ENCODE measurements at places on chromosomes 1 and 21.

- DNase-seq = no peak
These were observed 73.1 kb downstream of the SLC66A1 start for GRCh38 chr1:19385221-19385620.

GRCh38 chr1:167516404-167517388, 1.6 kb downstream of the CD247 start:
- DNase-seq = no peak

DNA sequence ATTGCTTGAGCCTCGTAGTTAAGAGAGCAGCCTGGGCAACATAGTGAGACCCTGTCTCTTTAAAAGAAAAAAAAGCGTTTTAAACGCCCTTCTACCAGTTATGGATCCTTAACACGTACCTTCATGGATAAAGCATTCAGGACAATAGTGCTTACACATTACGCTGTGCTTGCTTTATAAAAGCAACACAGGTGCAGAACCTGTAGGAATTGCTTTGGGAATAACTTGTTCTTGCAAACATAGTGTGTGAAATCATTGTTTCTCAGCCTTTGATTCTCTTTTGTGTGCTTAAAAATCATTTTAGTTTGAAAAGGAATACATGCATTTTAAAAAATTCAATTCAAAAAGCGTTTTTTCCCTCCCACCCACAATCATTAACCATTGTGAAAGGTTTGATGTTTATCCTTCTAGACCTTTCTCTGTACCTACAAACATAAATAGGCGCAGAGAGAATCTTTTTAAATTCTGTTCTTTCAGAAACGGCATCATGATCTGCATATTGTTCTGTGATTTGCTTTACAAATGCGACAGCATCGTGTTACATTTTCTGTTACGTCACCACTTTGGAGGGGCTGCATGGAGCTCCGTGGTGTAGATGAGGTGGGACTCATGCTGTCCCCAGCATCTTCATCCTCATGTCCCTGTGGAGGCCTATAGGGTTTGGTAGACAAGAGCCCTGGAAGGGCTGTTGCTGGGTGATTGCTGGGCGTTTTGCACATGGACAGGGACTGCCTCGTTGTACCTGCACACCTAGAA, 54.6 kb downstream of the SPSB1 start:
- no peak for DNase-seq

GRCh38 chr1:116854716-116855115, 55.0 kb upstream of the PTGFRN start:
- DNase-seq = no peak

DNA sequence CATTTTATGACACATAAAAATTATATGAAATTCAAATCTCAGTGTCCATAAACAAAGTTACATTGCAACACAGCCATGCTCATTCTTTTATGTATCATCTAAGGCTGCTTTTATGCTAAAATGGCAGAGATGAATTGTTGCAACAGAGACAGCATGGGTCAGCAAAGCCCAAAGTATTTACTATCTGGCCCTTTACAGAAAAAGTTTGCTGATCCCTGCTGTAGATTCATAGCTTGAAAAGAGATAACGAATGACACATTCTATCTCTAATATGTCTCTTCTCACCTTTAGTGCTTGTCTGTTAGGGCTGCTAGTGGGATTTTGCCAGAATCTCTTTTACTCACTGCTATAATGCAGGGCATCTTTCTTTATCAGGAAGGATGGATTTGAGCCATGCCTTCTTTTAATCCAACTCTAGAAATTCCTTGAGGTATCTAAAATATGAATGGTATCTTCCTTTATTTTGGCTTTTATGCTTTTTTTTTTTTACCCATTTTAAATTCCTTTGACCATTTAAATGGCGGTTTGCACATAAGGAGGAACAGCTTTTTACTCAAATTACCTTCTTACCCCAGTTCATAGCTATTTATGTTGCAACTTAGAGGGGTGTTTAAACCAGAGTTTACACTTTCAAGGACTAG, 598.2 kb downstream of the PLPP3 start:
- no peak for DNase-seq

- peak; percentile 16 for DNase-seq
These were observed 2.6 kb upstream of the TOR3A start for GRCh38 chr1:179079113-179079761.

- no peak for DNase-seq
These were observed 69.0 kb downstream of the HMCN1 start for GRCh38 chr1:185803241-185803640.

DNA sequence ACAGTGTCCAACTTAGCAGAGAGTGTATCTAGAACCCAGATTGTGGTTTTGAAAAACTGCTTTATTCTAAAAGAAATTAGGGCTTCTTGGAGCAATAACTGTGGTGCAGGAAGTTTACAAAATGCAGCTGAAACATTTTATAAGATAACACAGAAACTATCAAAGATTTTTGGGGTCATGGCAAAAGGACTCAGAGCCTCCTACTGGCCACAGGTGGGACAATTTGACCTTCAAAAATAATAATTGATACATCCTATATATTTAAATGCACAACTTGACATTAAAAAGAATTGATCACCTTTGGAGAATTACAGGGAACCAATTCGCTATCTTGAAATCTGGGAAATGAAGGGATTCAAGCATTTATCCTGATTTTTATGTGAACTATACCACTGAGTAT, 235.2 kb downstream of the RPS6KC1 start:
- no peak for DNase-seq

DNA sequence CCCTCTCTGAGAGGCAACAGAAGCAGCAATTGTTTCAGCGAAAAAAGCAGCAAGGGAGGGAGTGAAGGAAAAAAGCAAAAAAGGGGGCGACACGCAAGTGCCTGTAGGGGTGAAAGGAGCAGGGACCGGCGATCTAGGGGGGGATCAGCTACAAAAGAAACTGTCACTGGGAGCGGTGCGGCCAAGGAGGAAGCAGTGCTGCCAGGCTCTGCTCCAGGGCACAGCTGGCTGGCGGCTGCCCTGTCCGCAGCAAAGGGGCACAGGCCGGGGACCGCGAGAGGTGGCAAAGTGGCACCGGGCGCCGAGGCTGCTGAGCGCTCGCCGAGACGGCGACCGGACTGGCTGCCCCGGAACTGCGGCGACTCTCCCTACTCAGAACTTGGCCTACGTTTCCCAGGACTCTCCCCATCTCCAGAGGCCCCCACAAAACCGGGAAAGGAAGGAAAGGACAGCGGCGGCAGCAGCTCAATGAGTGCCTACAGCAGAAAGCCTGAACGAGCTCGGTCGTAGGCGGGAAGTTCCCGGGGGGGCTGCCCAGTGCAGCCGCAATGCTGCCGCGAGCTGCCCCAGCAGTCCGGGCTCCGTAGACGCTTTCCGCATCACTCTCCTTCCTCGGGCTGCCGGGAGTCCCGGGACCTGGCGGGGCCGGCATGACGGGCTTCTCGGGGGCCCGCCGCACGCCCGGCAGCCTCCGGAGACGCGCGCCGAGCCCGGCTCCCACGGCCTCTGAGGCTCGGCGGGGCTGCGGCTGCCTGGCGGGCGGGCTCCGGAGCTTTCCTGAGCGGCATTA, 1.0 kb upstream of the CDKN2C start:
- DNase-seq = no peak

- no peak for DNase-seq
These were observed 279.5 kb downstream of the KIF26B start for GRCh38 chr1:245434280-245434679.

GRCh38 chr1:208204779-208205178, 39.4 kb downstream of the PLXNA2 start:
- DNase-seq = no peak

- DNase-seq = no peak
These were observed 159.7 kb upstream of the CXADR start for GRCh38 chr21:17352996-17353655.

- DNase-seq = no peak
These were observed 200.2 kb downstream of the SDCCAG8 start for GRCh38 chr1:243455760-243456651.

DNA sequence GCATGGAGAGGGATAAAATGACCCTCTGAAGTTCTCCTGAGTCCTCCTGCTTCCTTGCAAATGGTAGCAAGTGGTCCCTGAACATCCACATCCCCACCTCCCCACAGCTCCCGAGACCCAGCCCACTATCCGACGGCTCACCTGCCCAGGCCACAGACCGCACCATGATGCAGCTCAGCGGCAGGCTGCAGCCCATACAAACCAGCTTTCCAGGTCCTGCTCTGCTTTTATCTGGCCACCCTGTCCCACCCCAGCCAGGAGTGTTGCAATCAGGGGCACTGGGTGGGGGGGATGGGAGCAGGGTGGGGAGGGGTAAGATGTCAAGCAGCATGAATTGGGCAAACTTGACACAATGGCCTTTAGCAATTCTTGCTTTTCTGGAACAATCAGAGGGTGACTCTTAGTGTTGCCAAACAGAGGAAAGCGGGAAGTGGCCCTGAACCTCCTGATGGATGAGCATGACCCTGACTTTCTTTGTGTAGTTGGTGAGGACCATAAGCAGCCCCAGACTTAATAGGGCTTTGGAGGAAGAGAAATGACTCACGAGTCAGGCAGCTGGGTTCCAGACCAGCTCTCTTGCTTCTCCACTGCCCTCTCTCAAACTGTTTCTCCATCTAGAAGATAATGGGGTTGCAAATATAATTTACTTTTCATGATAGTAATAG, at the start of gene CHIT1:
Gene CHIT1 (minus strand): TSS at position 203 of the 665 bp plus-strand sequence. CDS start 37 bp downstream, at position 166.
- no peak for DNase-seq

DNA sequence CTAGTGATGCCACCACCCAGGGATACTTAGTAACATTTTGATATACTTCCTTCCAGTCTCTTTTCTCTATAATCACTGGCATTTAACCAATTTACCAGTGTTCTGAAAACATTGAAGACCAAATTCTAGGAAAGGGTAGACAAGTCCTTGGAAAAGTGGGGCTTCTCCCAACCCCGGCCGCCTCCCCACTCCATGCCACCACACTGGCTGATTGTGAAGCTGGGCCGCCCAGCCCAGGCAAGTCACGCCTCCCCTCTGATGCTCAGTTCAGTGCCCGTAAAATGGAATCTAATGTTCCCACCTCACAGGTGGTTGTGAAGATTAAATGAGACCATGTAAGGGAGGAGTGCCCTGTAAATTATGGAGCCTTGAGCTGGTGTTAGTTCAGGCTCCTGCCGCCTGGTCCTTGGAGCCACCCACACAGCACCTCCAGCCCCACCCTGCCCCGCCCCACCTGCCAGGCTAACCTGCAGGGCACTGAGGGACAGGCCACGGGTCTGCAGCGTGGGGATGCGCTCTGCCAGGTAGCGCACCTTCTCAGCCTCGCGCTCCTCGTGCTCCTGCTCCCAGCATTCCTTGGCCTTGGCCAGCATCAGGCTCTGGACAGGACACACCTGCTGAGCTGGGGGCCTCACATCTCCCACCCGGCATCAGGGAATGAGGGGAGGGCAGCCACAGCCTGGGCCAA, 7.3 kb downstream of the TNNI1 start:
- DNase-seq = no peak

- no peak for DNase-seq
These were observed 111.6 kb downstream of the CYYR1 start for GRCh38 chr21:26461500-26461899.

GRCh38 chr21:34991366-34991957, 57.6 kb downstream of the RUNX1 start:
- DNase-seq = no peak

- DNase-seq = no peak
These were observed 5.2 kb downstream of the PRDX1 start for GRCh38 chr1:45516465-45516864.

- no peak for DNase-seq
These were observed 1037.4 kb upstream of the TMPRSS15 start for GRCh38 chr21:19440792-19441655.

DNA sequence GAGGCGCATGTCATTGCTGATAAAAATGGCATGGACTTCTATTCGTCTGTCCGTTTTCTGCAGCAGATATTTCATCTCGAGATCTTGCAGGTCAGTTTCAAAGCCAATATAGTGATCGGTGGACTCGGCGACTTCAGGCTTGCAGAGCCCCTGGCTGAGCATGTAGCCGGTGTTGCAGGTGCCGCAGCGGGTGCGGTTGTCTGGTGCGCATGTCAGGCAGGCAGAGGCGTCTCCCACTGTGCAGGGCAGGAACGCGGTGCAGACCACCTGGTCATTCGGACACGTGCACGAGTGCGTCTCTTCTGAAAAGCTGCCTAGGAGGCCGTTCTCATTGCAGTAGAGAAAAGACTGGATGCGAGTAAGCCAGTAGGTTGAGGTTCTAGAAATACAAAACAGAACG, 378.9 kb downstream of the BRINP3 start:
- DNase-seq = no peak

DNA sequence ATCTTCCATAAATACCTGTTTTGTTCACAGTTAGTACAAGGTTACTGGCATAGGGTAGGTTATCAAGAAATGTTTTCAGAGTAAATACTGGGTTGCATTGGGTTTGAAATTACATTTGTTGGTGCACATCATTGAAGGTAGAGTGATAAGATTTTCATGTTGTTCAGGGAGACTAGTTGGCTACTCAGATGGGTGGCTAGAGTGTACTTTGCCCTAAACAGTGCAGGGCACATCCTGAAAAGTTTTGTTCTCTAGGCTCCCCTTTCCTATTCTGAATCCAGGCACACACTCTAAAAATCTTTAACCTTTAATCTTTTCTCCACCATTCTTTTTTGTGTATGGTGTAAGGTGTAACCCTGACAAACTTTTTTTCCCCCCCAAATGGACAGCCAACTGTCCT, 18.0 kb downstream of the POU2F1 start:
- DNase-seq = no peak

DNA sequence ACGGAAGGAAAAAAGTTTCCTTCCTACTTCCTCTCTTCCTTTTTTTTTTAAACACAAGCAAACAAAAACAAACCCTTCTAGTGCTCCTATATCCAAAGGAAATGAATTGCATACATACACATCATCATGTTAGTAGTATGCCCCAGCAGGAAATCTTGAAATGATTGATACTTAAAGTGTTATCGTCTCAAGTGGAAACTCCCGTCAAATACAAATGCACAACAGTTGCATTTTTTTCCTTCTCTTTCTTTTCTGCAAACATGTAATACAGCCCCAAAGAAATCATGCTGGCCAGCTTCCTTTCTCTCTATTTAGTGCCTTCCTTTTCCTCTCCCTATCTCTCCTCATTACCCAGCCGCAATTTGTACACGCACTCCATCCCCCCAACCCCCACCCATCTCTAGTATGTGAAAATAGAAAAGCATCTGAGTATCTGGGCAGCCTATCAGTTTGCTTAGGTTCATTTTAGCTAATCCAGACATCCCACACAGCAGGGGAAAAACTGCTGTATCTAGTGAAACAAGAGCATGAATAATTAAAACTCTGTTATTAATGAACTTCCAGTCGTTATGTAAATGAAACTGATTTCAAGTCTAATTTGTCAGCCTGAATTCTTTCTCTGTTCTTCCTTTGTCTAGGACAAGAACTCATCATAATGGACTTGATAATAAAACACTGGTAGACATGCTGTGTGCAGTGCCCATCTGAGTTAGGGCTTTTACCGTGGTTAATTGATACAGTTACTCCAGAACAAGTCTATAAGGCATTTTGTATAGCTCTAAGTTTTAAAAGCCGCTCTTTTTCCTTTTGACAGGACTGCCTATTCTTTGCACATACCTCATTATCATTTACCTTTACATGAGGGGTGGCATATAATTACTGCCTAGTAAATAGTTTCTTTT, 336.5 kb upstream of the ADGRL2 start:
- DNase-seq = no peak
